Stimulated activated naive CD8-positive, alpha-beta T cell treated with anti-CD3 and anti-CD28 coated beads, Interleukin-15, amount 100 ng/mL, for 72 hours (primary cell): ENCODE measurements at places on chromosomes 12 and 14.

GRCh38 chr12:124388679-124389137, 93.8 kb downstream of the RFLNA start:
- peak; percentile 76 for DNase-seq

DNA sequence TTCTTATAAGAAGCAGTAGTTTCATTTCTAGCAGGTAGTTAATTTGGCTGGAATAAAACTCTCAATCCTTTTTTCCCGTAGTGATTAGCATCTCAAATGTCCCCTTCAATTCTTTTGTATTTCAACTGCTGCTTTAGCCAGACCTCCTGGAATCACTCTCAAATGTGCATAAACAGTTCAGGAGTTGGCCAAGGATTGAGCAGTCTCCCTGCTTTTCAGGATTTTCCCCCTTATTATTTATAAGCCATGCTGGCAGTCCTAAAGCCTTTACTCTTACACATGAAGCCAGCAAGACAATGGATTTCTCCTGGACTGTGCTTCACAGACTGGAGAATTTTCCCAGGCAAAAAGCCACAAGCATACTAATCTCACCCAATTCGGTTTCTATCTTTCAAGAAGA, 950.1 kb downstream of the VRK1 start:
- no peak for DNase-seq

GRCh38 chr12:15863372-15863771, 18.8 kb upstream of the STRAP start:
- no peak for DNase-seq

DNA sequence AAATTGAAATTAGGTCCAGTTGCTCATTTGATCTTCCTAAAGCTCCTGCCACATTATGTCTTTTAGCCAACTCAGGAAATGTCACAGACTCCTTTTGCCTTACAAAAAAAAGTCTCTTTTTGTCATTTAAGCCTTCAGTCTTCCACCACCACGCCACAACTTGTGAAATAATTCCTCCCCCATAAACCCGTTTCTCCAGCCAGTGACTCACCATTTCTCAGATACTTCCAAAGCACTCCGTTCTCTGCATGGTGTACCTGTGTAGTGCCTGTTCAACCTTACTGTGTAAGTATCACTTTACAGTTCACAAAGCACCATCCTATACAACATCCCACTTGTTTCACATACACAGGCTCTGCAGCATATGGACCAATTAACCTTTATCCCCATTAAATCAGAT, 139.5 kb upstream of the AEBP2 start:
- no peak for DNase-seq

- no peak for DNase-seq
These were observed 14.0 kb upstream of the CRADD start for GRCh38 chr12:93663006-93663728.

GRCh38 chr14:100076606-100077005, 11.4 kb downstream of the EVL start:
- DNase-seq, result no peak

- peak; percentile 73 for DNase-seq
These were observed 262.6 kb upstream of the BTG1 start for GRCh38 chr12:92408072-92408900.

DNA sequence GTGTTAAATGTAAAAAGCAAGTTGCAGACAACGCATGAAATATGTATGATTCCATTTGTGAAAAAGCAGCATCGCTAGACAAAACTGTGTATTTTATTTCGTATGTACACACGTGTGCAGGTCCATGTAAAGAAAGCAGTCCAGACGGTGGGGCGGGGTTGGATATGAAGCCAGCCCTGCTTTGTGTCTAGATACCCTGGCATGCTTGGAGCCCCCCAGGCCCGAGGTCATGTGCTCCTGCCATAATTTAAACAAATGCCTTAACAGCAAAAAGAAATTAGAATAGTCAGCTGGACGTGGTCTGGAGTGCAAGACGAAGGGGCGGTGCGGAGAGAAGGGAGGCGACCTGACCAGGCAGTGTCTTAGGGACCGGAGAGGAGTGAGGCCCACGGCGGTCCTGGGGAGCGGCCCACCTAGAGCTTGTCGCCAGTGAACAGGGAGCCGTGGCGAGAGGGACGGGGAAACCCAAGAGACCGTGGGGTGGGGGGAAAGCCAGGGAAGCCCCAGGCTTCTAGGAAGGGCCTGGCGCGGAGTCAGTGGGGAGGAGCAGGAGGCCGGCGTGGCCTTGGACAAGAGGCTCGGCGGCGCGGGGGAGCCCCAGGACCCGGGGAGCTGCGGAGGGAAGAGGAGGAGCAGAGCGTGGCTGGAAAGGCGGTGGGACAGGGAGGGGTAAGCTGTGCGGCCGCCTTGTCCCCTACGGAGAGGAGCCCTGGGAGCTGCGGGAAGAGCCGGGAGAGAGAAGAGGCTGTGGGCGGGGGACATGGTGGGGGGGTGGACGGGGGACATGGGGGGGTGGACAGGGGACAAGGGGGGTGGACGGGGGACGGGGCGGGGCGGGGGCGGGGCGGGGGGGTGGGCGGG, 118.5 kb upstream of the C14orf180 start:
- DNase-seq, result no peak

DNA sequence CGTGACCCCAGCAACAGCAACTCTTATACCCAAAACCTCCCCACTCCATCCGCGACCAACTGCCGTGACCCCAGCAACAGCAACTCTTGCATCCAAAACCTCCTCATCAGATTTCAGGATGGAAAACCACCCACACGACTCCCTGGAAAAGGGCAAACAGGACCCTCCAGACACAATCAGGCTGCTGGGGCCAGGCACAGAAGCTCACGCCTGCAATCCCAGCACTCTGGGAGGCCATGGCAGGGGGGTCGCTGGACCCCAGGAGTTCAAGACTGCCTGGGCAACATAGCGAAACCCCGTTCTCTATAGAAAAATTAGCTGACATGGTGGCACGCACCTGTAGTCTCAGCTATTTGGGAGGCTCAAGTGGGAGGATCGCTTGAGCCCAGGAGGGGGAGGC, 19.7 kb downstream of the PGAM5 start:
- DNase-seq, result no peak

DNA sequence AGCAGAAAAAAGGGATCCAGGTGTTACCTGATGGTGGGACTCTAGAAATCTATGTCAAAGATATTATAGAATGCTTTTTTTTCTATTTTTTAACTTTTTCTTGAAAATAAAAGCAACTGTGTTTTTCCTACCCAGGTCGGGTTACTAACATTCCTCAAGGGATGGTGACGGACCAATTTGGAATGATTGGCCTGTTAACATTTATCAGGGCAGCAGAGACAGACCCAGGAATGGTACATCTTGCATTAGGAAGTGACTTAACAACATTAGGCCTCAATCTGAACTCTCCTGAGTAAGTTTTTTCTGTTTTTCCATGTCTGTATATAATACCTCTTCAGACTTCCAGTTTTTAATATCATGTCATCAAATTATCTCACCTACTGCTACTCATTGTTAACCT, 27.6 kb upstream of the KCNMB4 start:
- DNase-seq, result no peak

- no peak for DNase-seq
These were observed 19.6 kb upstream of the GALNT8 start for GRCh38 chr12:4700621-4701026.

GRCh38 chr14:55075628-55076175, 24.3 kb downstream of the MAPK1IP1L start:
- DNase-seq, result no peak
